ENCODE measurements at places on chromosomes 3 and 15.

GRCh38 chr15:48548455-48548854 is 97.1 kb downstream of the FBN1 start:
- H3K36me3 ChIP-seq, result peaks cover 3% of the 10 kb centered on the region
- DNase-seq, result no peak
- H3K4me1 ChIP-seq, result peaks cover 9% of the 10 kb centered on the region
- no peak overlapping the region for H3K27ac ChIP-seq
- no peaks in the 10 kb centered on the region for H3K27me3 ChIP-seq
- no peak overlapping the region for H3K4me3 ChIP-seq

DNA sequence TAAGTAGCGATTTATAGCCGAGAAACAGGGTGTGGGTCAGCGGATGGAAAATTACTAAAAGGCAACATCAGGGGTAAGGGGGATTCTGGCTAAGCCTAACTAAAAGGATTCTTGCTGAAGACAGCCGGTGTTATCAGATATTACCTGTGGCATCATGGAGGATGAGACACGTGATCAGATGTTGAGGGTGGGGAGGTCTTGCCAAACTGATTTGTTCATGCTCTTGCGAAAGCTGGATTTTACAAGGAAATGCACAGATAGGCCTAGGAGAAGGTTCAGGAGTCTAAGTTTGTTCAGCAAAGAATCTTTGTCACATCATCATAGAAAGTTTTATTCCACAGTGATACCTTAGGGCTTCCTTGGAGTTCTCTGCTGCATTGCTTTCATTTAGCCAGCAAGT is 396.8 kb upstream of the TBL1XR1 start:
- no peaks in the 10 kb centered on the region for H3K27me3 ChIP-seq
- no peak overlapping the region for H3K4me3 ChIP-seq
- no peak for DNase-seq
- no peak overlapping the region for H3K27ac ChIP-seq

GRCh38 chr15:38508647-38509046 is 54.7 kb downstream of the FAM98B start:
- no peak for DNase-seq
- no peak overlapping the region for H3K4me3 ChIP-seq
- H3K27ac ChIP-seq, result no peak overlapping the region
- H3K36me3 ChIP-seq, result no peaks in the 10 kb centered on the region

GRCh38 chr15:40511472-40512133 is 40.8 kb downstream of the CHST14 start:
- peak overlapping the region; percentile 44 for H3K4me3 ChIP-seq
- H3K27ac ChIP-seq, result no peak overlapping the region
- no peaks in the 10 kb centered on the region for H3K36me3 ChIP-seq
- H3K27me3 ChIP-seq, result peaks cover 36% of the 10 kb centered on the region
- DNase-seq, result no peak
- peaks cover 4% of the 10 kb centered on the region for H3K4me1 ChIP-seq

- no peaks in the 10 kb centered on the region for H3K36me3 ChIP-seq
- no peak overlapping the region for H3K4me3 ChIP-seq
- H3K27me3 ChIP-seq, result peaks cover 17% of the 10 kb centered on the region
- DNase-seq, result no peak
- no peak overlapping the region for H3K27ac ChIP-seq
These were observed 150.7 kb downstream of the OPA1 start for GRCh38 chr3:193743702-193744047.

DNA sequence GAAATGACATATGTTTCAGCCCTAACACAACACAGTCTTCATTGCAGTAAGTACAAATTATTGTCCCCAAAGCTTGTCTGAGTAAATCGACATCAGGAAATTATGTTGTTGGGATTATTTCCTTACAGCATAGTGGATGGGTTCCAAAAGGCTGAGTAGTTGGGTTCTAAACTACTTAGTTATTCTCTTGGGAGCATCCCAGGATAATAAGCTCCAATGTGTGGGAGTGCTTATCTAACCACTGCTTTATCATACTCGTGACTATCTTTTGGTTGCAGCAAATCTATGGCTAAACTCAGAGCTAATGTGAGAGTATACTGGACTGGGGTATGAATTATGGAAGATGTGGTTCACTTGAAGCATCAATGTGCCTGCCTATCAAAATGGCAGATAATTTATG is 128.5 kb downstream of the RBMS3 start:
- H3K27me3 ChIP-seq, result no peaks in the 10 kb centered on the region
- H3K4me1 ChIP-seq, result peaks cover 4% of the 10 kb centered on the region
- H3K36me3 ChIP-seq, result no peaks in the 10 kb centered on the region
- DNase-seq, result peak; percentile 75

- H3K4me3 ChIP-seq, result no peak overlapping the region
- no peak for DNase-seq
- no peak overlapping the region for H3K27ac ChIP-seq
These were observed 184.7 kb downstream of the LRRC3B start for GRCh38 chr3:26807272-26807671.

GRCh38 chr3:117622171-117622841 is 912.7 kb downstream of the TUSC7 start:
- peak; percentile 95 for DNase-seq
- no peaks in the 10 kb centered on the region for H3K27me3 ChIP-seq
- H3K4me1 ChIP-seq, result peaks cover 4% of the 10 kb centered on the region
- no peak overlapping the region for H3K4me3 ChIP-seq
- peak overlapping the region; percentile 58 for H3K27ac ChIP-seq
- H3K36me3 ChIP-seq, result no peaks in the 10 kb centered on the region

DNA sequence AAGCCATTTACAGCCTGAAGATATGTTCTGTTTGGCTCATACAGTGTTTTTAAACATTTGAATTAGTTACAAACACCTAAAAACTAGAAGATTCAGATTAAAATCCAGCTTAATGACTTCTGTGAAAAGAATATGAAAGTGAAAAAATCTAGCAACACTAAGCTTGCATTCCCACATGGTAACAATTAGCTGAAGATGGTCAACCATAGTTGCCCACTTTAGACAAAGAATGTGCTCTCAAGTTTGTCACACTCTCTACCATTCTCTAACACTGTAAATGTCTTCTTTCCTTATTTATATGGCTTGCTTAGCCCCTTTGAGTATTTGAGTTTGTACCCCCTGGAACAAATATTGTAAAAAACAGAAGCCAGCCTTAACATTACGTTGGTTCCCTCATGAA is 32.7 kb downstream of the HDGFL3 start:
- no peak overlapping the region for H3K4me3 ChIP-seq
- no peaks in the 10 kb centered on the region for H3K36me3 ChIP-seq
- H3K4me1 ChIP-seq, result peaks cover 2% of the 10 kb centered on the region
- H3K27ac ChIP-seq, result no peak overlapping the region
- DNase-seq, result no peak

DNA sequence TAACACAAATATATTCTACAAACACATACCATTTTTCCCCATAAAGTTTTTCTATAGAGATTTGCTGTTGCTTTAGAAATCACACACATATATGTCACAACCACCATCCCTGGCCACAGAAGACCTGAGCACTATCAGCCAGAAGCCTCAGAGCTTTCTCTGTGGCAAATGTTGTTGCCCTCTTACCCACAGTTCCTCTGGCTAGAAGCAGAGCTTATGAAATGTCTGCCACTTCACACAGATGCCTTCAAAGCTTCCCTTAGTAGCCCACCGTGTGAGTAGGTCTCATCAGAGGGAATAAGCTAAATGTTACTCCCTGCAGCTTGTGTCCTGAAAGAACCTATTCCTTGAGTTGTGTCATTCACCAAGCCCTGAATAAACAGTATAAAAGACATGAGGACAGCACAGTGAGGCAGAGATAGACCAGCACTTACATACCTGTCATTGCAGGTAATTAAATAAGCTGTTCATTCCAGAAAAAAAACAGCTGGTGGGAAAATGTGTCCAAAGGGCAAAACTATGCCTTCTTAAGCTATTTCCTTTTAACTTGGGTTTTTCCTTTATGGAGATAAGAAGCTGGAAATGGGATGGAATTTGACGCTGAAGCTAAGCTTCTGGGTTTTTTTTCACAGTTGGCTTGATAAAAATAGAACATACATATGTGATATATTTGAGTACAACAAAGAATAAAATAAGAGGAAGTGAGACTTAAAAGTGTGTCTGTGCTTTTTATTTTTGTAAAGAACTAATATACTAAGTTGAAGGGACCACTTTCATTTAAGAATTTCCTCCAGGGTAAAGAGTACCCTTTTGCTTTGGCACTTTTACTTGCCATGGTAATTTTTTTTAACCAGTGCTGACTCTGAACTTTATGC is 391.4 kb downstream of the KCNH8 start:
- no peak overlapping the region for H3K4me3 ChIP-seq
- no peaks in the 10 kb centered on the region for H3K4me1 ChIP-seq
- H3K27me3 ChIP-seq, result no peaks in the 10 kb centered on the region

DNA sequence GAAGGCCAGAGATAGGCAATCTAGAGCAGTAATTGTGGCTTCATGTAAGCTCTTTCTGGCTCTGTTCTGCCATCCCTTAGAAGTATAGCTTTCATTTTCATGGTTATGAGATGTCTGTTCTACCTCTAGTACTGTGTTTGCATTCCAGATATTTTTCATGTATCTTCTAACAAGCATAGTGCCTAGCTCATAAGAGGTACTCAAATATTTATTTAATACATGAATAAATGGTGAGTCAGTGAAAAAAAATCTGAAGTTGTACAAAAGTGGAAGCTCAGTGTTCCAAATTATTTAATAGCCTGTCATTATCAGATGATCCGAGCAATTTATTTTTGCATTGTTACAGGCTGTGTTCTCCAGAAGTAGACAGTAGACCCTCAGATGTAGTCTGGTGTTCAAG is 64.3 kb downstream of the OXSM start:
- H3K4me1 ChIP-seq, result peaks cover 8% of the 10 kb centered on the region
- peak overlapping the region; percentile 8 for H3K4me3 ChIP-seq
- H3K36me3 ChIP-seq, result no peaks in the 10 kb centered on the region
- peak; percentile 65 for DNase-seq

GRCh38 chr15:93154666-93155065 is 65.7 kb upstream of the RGMA start:
- H3K4me1 ChIP-seq, result no peaks in the 10 kb centered on the region
- no peak overlapping the region for H3K27ac ChIP-seq
- H3K4me3 ChIP-seq, result no peak overlapping the region
- no peak for DNase-seq
- H3K36me3 ChIP-seq, result no peaks in the 10 kb centered on the region

- H3K36me3 ChIP-seq, result no peaks in the 10 kb centered on the region
- H3K4me3 ChIP-seq, result no peak overlapping the region
- no peak for DNase-seq
- H3K27me3 ChIP-seq, result peaks cover 5% of the 10 kb centered on the region
- no peak overlapping the region for H3K27ac ChIP-seq
These were observed 19.8 kb downstream of the TRPM1 start for GRCh38 chr15:31081588-31082250.

GRCh38 chr3:52681596-52681995 is 4.1 kb downstream of the PBRM1 start:
- H3K4me1 ChIP-seq, result peaks cover 9% of the 10 kb centered on the region
- no peak overlapping the region for H3K27ac ChIP-seq
- H3K27me3 ChIP-seq, result no peaks in the 10 kb centered on the region
- H3K36me3 ChIP-seq, result peaks cover 16% of the 10 kb centered on the region

DNA sequence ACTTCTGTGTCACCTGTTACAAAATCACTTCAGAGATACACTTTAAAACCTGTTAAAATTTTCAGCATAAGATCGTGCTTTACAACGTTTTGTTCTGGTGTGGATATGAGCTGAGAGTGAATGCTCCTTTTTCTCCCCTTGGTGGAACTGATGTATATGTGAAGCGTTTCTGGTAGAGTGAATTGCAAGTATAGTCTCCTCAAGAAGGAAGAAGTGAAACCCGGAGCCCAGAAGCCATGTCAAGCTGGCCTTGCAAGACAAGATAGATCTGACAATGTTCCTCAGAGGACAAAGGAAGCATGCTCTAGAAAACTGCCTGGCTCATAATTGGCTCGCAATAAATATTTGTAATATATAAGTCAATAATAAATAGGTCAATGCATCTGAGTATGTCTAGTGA is 23.6 kb downstream of the SERPINI2 start:
- no peak overlapping the region for H3K27ac ChIP-seq
- H3K4me3 ChIP-seq, result no peak overlapping the region
- no peaks in the 10 kb centered on the region for H3K36me3 ChIP-seq
- no peaks in the 10 kb centered on the region for H3K4me1 ChIP-seq

DNA sequence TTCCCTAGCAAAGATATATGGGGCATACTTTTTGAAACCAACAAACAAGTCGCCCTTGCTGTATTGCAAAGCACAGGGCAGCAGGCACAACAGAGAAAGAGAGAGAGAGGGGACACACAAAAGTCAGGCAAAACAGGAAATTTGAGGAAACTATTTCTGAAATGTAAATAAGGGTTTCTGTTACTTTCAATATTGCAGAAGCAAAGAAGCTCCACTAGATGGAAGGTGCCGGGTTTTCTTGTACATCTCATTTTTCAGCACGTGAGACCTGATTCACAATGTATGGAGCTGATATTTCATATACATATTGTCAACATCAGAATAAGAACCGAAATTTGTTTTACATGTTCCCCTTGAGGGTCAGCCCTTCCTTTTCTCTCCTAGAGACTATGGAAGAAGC is 127.4 kb downstream of the FOXP1 start:
- peak; percentile 31 for DNase-seq
- H3K27me3 ChIP-seq, result no peaks in the 10 kb centered on the region
